Activated CD4-positive, alpha-beta T cell treated with anti-CD3 and anti-CD28 coated beads, Interleukin-2, amount 50 U/mL, for 4 hours (primary cell): ENCODE measurements at places on chromosomes 2 and 18.
A peak's percentile ranks its signal among the peaks of the same experiment; 100 is the strongest.

- DNase-seq: no peak
Observed at GRCh38 chr18:21632393-21632792, 20.3 kb downstream of the SNRPD1 start.

- no peak for DNase-seq
Observed at GRCh38 chr2:137857881-137858280, 106.4 kb upstream of the HNMT start.

GRCh38 chr18:7558769-7559168, 8.3 kb upstream of the PTPRM start:
- DNase-seq: no peak

DNA sequence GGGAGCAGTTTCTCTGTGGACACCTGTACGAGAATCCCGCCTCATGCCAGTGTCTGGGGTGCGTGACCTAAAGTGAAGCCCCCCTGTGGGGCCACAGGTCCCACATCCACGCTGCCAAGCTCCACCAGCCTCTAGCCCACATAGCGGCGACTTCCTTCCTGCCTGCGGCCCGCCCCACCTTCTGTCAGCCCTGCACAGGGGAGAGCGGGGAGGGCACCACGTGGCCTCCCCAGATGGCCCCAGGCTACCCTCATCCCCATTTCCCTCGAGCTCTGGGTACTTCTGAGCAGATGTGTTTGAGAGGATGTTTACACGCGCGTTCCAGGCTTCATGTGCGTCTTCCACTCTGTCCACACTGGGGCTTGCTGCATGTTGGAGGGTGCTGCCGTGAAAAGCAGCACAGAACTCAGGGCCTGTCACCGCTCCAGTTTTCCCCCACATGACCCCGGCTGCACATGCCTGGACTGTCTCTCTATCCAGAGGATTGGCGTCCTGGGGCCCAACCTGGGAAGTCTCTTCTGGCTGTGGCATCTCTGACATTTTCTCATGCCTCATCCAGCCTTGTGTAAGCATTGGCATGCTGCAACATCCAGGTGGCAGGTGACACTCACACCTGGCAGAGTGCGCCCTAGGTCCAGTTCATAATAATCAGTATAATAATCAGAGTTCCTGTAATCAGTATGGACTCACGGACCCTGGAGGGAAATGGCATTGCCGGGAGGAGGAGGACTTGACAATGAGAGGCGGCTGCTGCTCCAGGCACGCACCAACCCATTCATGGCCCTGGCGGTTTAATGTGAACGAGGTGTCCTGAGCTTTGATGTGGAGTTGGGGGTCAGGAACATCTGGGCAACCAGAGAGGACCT, 146.3 kb upstream of the TWIST2 start:
- no peak for DNase-seq

- no peak for DNase-seq
Observed at GRCh38 chr2:227339098-227339599, 14.1 kb downstream of the MFF start.

DNA sequence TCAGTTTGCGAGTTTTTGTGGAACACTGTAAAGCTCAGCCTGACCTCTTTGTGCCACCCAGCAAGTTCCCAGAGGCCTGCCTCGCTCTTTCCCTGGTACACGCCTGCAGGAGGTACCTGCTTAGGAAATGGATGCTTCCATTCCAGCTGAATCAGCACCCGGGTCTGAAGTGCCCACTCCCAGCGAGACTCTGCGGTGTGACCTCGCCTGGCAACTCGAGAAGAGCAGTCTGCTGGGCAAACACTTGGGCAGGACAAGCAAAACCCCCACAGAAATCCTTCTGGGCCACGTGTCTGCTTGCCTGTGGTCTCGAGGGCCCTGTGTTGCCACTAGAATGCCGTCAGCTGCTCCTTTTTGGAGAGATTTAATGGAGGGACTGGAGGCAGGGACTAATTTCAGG, 127.6 kb downstream of the MAPK4 start:
- DNase-seq: no peak

- DNase-seq: no peak
Observed at GRCh38 chr2:235925250-235925919, 242.8 kb downstream of the GBX2 start.

DNA sequence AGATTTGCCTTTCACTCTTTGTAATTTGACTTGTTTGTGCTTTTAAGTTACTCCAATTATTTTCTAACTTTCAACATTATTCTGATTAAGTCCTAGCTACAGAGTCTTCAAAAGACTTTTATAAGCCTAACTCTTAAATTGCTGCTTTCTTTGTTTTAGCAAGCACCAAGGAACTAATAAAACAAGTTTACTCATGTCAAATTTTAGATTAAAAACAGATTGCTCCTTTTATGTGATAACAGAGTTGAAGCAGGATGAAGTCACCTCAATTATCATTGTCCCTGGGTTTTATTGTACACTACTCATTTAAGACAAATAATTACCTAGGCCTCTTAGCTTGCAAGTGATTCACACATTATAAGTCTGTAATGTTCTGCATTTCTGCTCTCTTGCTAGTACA, 678.4 kb downstream of the ERBB4 start:
- DNase-seq: no peak

- DNase-seq: no peak
Observed at GRCh38 chr2:127080226-127080937, 26.6 kb downstream of the BIN1 start.

- no peak for DNase-seq
Observed at GRCh38 chr2:121356058-121356640, 71.1 kb upstream of the TFCP2L1 start.

DNA sequence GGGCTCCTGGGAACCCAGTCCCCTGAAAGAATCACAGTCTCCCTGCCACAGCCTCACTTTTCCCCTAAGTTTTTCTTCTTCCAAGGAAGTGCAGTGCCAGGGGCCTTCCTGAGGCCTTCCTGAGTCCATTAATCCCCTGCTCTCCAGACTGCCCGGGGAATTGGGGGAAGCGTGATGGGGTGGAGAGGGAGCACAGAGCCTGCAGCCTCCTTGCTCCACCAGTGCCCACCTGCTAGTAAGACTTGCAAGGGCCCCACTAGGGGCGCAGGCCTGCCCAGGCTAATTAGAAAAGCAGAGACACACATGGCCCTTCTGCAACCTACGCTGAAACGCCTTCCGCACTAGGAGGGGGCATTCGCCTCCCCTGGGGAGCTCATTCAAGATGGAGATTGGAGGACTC, 110.6 kb downstream of the MRO start:
- DNase-seq: no peak

DNA sequence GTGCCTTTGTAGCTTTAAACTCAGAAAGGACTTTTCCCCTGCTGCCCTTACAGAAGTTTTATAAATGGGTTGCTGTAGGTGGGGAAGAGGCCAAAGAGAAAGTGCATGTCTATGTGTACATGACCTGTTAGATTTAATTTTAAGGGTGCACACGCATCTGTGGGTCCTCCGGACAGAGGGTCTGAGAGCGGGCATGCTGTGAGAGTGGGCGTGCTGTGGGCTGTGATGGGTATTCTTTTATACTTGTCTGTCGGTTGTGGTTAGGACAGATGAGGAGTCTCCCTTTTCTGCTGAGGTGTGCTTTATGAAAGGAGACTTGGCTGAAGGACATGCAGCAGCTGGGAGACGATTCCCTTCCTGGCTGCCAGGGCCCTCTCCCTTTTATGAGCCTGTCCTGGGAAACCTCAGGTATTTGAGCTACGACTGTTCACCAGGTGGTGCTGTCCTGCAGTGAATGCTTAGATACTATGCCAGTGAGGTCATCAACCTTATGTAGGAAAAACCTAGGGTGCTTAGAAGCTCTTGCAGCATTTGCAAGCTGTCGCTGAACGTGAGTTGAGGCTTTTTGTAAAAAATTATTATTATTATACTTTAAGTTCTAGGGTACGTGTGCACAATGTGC, 67.5 kb downstream of the TANC1 start:
- no peak for DNase-seq

DNA sequence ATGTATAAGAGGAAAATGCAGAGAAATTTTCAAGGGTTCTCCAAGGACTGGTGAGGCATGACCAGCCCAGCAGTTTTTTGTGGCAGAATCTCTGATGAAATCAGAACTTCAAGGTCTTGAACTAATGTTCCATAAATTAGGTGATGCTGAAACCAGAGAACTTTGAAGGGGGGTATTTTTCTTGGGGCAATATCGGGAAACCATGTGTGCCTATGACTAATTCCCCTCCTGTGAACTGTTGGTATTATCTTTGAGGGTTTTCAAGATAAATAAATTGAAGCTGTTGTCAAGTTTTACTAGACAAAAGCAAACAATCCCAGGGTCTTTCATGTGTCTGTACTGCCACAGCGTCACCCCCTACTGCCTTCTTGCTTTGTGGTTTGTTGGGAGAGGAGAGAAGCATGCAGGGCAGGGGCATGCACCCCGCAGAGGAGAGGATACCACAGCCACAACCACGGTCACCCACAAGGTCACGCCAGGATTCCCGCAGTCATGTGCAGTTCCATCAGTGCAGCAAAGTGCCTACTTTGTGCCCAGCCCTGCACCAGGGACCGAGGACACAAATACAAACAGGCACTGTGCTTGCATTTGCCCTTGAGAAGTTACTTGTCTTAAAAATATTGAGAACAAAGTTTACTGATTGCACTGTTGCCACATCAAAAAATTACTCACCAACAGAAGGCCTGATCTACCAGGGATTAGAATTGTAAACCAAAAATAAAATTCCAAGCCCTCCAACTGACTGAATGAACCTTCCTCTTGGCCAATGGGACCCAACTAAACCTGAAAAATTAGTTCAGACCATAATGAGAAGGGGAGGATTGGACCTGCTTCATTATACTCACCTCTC, 413.3 kb upstream of the TRIB2 start:
- no peak for DNase-seq

- DNase-seq: peak; percentile 7
Observed at GRCh38 chr18:67104700-67105284, 411.7 kb downstream of the DSEL start.

- DNase-seq: no peak
Observed at GRCh38 chr2:232240906-232241305, 137.6 kb upstream of the ALPP start.

DNA sequence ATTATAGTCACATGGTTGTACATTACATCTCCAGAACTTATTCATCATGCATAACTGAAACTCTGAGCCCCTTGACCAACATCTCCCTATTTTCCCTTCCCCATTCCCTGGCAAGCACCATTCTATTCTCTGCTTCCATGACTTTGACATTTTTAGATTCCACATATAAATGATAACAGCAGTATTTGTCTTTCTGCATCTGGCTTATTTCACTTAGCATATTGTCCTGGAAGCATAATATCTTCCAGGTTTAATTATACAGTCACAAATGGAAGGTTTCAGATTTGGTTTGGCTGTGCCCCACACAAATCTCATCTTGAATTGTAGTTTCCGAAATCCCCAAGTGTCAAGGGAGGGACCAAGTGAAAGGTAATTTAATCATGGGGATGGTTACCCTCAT, 626.9 kb upstream of the PKDCC start:
- DNase-seq: no peak

GRCh38 chr2:78411303-78411702, 614.2 kb upstream of the REG3G start:
- DNase-seq: no peak

GRCh38 chr2:83565181-83565580, 893.9 kb downstream of the SUCLG1 start:
- no peak for DNase-seq

- DNase-seq: no peak
Observed at GRCh38 chr2:220509966-220510365, 882.5 kb downstream of the SLC4A3 start.

- DNase-seq: no peak
Observed at GRCh38 chr2:32358111-32358482, 1.3 kb downstream of the BIRC6 start.
